ENCODE measurements at places on chromosomes 4 and X.

- DNase-seq, result peak; percentile 86
Observed at GRCh38 chrX:130118441-130119311, 8.4 kb upstream of the ELF4 start.

GRCh38 chr4:7156328-7156727, 36.0 kb upstream of the SORCS2 start:
- DNase-seq, result no peak

GRCh38 chr4:186593587-186593973, 38.2 kb upstream of the MTNR1A start:
- no peak for DNase-seq

- DNase-seq, result no peak
Observed at GRCh38 chr4:1539859-1540600, 133.8 kb upstream of the NKX1-1 start.

DNA sequence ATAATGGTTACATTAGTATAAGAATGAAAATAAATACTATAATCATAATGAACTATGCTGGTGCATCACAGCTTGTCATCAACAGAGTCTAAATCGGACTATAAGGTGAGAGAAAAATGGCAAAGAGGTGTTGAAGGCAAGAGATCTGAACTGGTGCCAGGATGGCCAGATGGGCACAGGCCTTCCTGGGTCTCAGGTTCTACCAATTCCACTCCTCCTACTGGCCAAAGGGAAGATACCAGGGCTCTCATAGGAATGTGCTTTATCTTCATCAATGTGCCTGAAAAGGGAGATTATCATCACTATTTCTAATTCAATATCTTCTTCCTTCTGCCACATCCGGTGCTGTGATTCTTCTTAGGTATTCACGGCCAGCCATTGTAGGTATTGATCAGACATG, 107.6 kb downstream of the GASK1B start:
- DNase-seq, result no peak

DNA sequence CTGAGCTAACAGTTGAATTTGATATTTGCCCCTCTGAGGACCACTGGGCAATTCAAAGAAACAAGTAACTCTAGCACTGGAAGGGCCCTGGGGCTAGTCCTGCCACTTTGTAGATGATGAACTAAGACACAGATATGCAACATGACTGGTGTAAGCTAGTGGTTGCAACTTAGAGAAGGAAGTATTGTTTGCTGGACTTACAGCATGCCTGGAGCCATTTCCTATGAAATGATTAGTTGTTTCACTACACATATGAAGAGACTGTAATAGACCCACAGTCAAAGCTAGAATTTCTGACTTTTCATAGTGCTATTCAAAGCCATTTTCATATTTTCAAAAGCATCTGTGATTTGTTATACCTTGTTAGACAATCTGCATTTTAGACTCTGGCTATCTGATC, 96.2 kb downstream of the TSPAN7 start:
- no peak for DNase-seq

GRCh38 chr4:88177983-88178625, 19.7 kb upstream of the ABCG2 start:
- DNase-seq, result peak; percentile 68

GRCh38 chr4:163473130-163473529, 424 bp downstream of the TKTL2 start:
- DNase-seq, result no peak

GRCh38 chr4:184851886-184852285, 26.1 kb upstream of the ACSL1 start:
- DNase-seq, result no peak

DNA sequence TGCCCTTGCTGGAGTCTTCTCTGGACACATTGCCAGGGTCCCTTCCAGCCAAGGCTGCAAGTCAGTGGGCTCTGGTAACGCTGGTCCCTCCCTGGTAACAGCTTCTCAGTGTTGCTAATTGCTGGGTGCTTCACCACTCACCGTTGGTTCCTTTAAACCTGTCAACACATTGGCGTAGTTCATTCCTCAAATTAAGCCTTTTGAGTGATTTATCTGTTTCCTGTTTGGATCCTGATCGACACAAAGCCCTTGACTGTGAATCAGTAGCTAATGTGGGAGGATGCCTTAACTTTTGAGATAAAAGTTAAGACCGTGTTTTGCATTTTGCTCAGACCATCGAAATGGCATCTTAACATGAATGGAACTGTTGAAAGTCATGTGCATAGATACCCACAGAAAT, 125.9 kb downstream of the AMELX start:
- no peak for DNase-seq

DNA sequence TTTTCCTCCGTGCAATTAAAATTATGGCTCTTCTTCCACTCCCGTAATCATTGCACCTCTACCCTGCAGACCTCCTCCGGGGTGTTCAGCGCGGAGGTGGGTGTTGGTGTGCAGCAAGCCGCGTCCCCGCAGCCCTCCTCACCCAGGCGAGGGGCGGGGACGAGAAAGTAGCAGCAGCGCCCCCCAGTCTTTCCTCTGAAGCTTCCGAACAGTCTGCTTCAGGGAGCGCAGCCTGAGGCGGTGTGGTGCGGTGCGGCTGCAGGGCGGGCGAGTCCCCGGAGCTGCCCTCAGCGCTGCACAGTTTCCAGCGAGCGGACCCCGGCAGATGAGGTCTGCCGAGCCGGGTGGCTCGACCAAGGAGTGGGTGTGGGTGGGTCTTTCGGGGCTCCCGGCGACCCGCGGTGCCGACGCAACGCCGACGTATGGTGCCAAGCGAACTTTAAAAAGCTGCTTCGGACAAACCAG, at the start of gene FRAS1:
TSS of gene FRAS1 (plus strand) at position 189 of the 465 bp plus-strand sequence. CDS start 687 bp downstream, outside the sequence.
- DNase-seq, result peak; percentile 37

- DNase-seq, result no peak
Observed at GRCh38 chr4:146105464-146105863, 70.1 kb upstream of the LSM6 start.

GRCh38 chrX:110026099-110026844, 23.4 kb downstream of the TMEM164 start:
- no peak for DNase-seq

DNA sequence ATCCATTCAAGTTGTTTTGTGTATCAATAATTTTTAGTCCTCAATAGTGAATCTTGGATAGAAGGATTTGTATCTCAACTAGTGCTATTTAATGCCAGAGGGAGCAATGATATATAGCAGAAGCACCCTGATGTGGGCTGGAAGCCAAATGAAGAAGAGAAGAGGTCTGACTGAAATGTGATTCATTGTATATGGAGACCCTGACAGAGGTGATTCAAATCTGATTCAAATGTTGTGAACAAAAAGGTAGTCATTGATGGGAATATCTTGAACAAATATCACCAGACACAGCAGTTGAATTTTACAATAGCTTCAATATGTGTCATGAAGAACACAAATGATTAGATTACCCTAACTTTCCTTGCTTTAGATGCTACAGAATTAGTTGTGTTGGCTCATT, 27.5 kb upstream of the SULT1B1 start:
- DNase-seq, result peak; percentile 21

Data from fibroblast of upper back skin (primary cell).